ENCODE measurements at places on chromosomes 13 and 19.

GRCh38 chr13:44854313-44855060 lies 134.8 kb downstream of the NUFIP1 start:
- no peak for DNase-seq

- no peak for DNase-seq
These were observed 8.0 kb downstream of the SLC7A9 start for GRCh38 chr19:32861596-32861995.

DNA sequence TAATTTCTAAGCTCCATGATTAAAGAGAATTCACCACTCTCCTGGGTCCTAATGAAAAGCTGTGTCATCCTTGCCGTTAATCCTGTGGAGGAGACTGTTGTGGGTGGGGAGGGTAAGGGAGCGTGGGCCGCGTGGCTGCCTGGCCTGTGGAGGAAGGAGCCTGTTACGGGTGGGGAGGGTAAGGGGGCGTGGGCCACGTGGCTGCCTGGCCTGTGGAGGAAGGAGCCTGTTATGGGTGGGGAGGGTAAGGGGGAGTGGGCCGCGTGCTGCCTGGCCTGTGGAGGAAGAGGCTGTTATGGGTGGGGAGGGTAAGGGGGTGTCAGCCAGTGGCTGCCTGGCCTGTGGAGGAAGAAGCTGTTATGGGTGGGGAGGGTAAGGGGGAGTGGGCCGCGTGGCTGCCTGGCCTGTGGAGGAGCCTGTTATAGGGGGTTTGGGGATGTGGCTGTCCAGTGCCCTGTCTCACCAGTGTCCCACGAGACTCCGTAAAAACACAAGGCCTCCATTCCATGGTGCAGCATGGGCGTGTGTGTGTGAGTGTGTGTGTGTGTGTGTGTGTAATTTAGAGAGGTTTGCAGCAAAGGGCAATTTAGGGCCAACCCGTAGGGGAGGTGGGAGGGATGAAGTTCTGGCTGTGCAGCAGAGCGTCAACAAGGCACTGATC lies 15.6 kb upstream of the DCUN1D2 start:
- DNase-seq, result no peak

DNA sequence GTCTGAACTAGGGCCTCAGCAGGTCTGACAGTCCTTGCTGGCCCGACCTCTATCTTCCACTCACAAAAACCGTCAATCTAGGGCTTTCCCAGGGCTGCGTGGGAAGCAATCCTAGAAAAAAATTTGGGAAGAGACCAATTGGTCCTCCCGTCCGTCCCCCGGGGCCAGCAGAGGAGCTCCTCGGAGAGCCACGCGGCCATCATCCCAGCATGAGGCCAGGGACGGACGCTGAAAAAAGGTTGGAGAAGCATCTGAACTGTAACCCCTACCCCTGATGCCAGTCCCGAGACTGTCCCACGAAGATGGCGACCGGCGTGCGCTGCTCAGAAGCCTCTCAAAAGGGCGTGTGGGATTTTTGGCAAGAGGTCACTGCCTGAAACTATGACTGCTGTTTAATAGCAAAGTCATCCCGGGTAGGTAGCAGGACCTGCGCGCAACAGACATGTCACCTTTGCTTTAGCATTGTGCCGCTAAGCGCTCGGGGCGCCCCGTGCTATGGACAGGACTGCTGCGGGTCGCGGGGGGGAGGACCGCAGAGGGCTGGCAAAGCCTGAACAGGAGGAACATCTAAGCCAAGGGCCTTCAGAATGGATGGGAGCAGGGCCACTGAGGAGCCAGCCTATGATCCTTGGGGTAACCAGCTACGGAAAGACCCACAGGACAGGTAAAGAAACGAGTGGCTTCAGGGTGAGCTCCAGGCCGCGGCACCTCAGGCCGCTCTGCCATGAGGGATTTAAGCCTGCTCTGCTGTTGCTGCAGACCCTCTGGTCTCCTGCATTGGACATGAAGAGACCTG lies 10.6 kb downstream of the AKAP8 start:
- no peak for DNase-seq

DNA sequence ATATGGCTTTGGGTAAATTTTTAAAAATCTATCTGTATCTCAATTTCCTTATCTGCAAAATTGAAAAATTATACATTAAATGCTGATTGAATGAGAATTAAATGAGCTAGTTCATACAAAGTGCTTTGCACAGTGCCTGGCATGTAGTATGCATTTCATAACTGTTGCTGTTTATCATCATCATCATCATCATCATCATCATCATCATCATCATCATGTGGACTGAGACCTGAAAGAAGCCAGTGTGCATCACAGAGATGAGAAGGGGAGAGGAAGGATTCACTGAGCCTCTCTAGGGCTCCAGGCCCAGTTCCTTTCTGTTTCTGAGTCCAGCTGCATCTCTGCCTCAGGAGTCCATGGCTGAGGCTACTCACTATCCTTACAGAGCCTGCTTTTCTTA lies 6.9 kb upstream of the ZC3H13 start:
- DNase-seq, result no peak

Data from RCC 7860 (cell line).